ENCODE measurements at places on chromosomes 5 and 9. TPM values are rescaled to one million over a fixed set of nuclear protein-coding genes. Genes with fewer than 3 reads are reported as not detected.

The MLLT3 gene
- total RNA-seq = 14.8 TPM

The FBXO4 gene
- total RNA-seq = 0.63 TPM

The SUSD3 gene
- total RNA-seq = 13.5 TPM

The NOTCH1 gene
- 97.2 TPM for total RNA-seq

The PCA3 gene
- total RNA-seq = not detected

- DNase-seq = no peak
Measured at GRCh38 chr9:94761481-94761880, 35.0 kb downstream of the AOPEP start.

DNA sequence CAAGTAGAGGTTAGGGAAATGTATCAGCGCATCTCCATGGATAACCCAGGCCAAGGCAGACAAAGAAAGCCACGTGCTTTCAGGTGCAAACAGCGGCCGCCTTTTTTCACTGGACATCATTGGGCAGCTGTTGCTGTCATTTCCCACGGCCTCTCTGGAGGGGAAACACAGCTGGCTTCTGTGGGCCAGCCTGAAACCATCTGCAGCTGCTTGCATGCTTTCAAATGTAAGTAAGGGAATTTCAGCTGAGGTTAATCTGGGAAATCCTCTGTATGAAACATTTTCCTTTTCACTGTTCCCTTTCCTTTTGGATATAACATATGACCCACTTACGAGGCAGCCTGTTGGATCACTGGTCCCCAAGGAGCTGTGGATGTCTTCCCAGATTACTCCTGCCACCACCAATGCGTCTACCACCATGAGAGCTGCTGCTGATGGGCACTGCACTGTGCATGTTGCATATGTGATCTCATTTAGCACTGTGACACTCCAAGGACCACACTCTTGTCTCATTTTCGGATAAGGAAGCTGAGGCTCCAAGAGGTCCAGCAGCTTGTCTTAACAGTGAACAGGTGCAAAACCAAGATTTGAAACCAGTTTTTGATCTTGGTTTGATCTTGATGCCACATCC lies 106.3 kb downstream of the C9orf152 start:
- DNase-seq = no peak

DNA sequence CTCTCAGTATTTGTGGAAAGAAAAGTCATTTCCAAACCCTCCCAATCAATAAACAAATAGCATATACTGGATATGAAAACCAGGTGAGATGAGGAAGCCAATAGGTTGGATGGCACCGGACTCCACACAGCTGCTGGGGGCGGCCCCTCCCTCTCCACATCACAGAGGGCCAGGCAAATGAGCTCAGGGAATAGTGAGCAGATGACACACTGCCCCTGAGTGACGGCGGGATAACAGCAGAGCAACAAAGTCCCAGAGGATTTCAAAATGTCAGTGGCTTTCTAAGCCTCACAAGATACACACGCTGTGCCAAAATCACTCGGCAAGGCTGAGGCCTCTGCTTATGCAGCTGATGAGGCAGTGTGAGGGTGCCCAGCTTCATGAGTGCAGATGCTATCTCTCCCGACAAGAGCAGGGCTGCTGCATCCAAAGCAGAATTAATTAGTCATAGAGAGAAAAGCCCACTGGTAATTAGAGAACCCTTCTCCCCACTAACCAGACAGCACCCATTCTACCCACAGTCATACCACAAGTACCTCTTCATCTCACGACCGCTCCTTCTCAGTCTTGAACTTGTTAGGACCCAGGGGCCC lies 235.0 kb upstream of the NFIL3 start:
- no peak for DNase-seq

- no peak for DNase-seq
Measured at GRCh38 chr5:95241-95980, 3.4 kb downstream of the PLEKHG4B start.

- DNase-seq = no peak
Measured at GRCh38 chr5:5331848-5332247, 90.6 kb upstream of the ICE1 start.

GRCh38 chr5:135264451-135265440 lies 134.3 kb downstream of the MACROH2A1 start:
- DNase-seq = no peak

GRCh38 chr5:175406300-175406699 lies 37.7 kb downstream of the DRD1 start:
- DNase-seq = no peak

DNA sequence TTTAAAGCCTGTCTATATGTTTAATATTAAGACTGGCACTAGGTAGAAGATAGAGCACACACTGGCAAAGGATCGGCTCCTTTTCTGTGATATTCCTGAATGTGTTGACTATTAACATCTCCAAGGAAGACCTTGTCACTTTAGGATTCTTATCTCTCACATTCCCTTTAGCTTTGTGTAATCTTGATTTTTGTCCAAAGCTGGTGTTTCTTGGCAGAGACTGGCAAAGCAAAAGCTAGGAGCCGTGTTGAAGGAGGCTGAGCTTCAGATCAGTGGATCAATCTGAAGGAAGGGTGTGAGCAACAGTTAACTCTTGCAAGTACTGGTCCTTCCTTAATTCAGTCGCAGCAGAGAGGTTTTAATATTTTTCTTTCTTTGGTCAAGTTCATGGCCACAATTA lies 830.4 kb upstream of the ZNF608 start:
- no peak for DNase-seq

DNA sequence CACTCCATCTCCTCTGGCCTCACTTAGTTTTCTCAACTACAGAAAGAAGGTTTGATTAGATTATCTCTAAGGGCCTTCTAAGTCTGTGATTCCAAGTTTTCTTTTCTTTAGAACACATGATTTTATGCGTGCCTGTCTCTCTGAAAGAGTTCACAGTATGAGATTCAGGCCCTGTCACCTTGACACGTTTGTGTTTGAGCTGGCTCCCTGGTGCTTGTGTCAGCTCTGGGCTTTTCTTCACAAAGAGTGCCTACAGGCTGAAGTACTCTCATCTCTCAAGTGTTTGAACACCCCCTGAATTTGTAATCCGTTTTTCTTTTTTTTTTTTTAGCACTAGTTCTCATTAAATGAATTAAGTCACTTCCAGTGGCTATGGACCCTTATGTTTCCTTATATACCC lies 306.9 kb upstream of the C9orf72 start:
- no peak for DNase-seq

GRCh38 chr5:94890907-94891306 lies 272.4 kb downstream of the SLF1 start:
- no peak for DNase-seq

GRCh38 chr5:71740015-71740753 lies 21.1 kb downstream of the CARTPT start:
- no peak for DNase-seq

GRCh38 chr9:113246928-113247327 lies 25.6 kb downstream of the SLC31A1 start:
- no peak for DNase-seq

- DNase-seq = no peak
Measured at GRCh38 chr9:108150736-108151586, 661.4 kb upstream of the KLF4 start.

GRCh38 chr9:91775011-91775707 lies 174.9 kb downstream of the ROR2 start:
- DNase-seq = peak; percentile 89

Measured in GM23338 (cell line).